ENCODE measurements at places on chromosomes 3 and 15. TPM values are rescaled to one million over a fixed set of nuclear protein-coding genes. Genes with fewer than 3 reads are reported as not detected.
A peak's percentile ranks its signal among the peaks of the same experiment; 100 is the strongest.

- peaks cover 67% of the 10 kb centered on the region for H3K4me1 ChIP-seq
- H3K36me3 ChIP-seq, result no peaks in the 10 kb centered on the region
- H3K27ac ChIP-seq, result no peak overlapping the region
- no peak overlapping the region for H3K4me3 ChIP-seq
- no peak for DNase-seq
These were observed 19.9 kb downstream of the ITPR1 start for GRCh38 chr3:4512895-4513616.

- no peak overlapping the region for H3K4me3 ChIP-seq
- no peaks in the 10 kb centered on the region for H3K4me1 ChIP-seq
- H3K36me3 ChIP-seq, result peaks cover 3% of the 10 kb centered on the region
- peak overlapping the region; percentile 39 for H3K27ac ChIP-seq
These were observed 33.3 kb downstream of the LEO1 start for GRCh38 chr15:51938286-51938685.

- H3K4me3 ChIP-seq, result no peak overlapping the region
- H3K27me3 ChIP-seq, result no peaks in the 10 kb centered on the region
- no peak for DNase-seq
- H3K4me1 ChIP-seq, result peaks cover 47% of the 10 kb centered on the region
These were observed 47.7 kb downstream of the TNIK start for GRCh38 chr3:171412473-171412872.

The FAM227B gene
- total RNA-seq, result 4.1 TPM

GRCh38 chr15:25805031-25805430 lies 58.1 kb downstream of the ATP10A start:
- no peaks in the 10 kb centered on the region for H3K27me3 ChIP-seq
- no peaks in the 10 kb centered on the region for H3K36me3 ChIP-seq
- no peak overlapping the region for H3K4me3 ChIP-seq
- H3K27ac ChIP-seq, result no peak overlapping the region
- DNase-seq, result no peak

DNA sequence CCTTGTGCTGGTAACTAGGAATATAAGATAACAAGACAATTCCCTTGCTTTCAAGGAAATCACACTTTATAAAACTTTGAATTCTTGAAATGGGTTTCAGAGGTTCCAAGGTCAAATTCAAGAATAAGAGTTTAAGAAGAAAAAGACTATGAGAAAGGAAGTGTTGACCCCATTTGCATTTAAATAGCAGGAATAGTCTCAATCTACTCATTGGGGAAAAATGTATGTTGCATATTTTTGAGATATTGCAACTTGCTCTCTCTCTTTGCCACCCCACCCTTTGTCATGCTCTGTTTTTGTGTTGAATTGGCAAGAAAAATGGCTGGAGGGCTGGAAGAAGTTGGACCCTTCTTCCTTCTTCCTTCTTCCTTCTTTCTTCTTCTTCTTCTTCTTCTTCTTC lies 699.2 kb downstream of the TUSC7 start:
- no peaks in the 10 kb centered on the region for H3K27me3 ChIP-seq
- H3K4me3 ChIP-seq, result no peak overlapping the region
- no peaks in the 10 kb centered on the region for H3K4me1 ChIP-seq

DNA sequence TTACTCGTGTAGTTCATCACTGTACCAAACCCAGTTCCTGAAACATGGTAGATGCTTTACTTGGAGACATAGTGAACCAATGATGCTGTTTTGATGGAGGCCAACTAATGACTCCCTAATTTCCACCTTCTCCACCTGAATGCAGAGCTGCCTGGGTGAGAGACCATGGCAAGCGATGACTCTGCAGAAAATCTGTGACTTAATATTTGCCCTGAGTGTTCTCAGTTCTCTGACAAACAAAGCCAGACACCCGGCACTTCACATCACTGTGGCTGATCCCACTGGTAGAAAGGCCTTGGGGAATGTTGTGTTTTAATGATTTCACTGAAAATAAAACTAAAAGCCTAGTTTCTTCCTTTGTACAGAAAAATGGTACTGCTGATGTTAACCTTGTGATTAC lies 39.5 kb upstream of the UBE3A start:
- H3K27me3 ChIP-seq, result peaks cover 21% of the 10 kb centered on the region
- no peak overlapping the region for H3K4me3 ChIP-seq
- DNase-seq, result no peak
- H3K4me1 ChIP-seq, result no peaks in the 10 kb centered on the region
- no peak overlapping the region for H3K27ac ChIP-seq

The SEMA3F gene
- total RNA-seq, result 0.25 TPM

GRCh38 chr15:93897377-93897776 lies 334.0 kb upstream of the MCTP2 start:
- H3K27ac ChIP-seq, result no peak overlapping the region
- H3K27me3 ChIP-seq, result no peaks in the 10 kb centered on the region
- no peak overlapping the region for H3K4me3 ChIP-seq
- no peaks in the 10 kb centered on the region for H3K4me1 ChIP-seq

DNA sequence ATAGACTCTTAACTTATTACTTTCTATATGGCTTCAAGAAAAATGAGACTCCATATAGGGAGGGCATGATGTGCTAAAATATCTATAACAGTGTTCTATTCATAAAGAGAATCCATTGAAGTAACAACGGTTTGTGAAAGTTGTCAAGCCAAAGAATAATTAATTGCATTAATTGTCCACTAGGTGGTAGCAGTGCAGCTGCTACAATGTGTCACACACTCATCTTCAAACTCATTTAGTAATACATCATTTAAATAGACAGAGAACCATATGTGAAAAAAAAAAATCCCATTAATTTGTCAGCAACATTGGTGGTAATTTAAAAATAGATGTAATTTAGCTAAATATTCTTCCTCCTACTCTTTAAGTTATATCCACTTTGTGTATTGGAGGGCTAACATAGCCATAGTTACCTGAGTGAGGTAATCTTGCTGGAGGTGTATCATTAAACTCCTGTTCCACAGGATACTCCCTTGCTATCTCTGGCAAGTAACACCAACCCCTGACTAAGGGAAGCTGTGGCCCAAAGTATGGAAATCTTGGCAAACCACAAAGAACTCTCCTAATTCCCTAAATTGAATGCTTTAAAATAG lies 3.7 kb upstream of the CPA3 start:
- no peaks in the 10 kb centered on the region for H3K36me3 ChIP-seq
- H3K27me3 ChIP-seq, result peaks cover 20% of the 10 kb centered on the region
- H3K4me3 ChIP-seq, result no peak overlapping the region
- DNase-seq, result no peak

GRCh38 chr3:101876142-101876541 lies 26.8 kb downstream of the NFKBIZ start:
- no peaks in the 10 kb centered on the region for H3K27me3 ChIP-seq
- DNase-seq, result no peak
- no peak overlapping the region for H3K27ac ChIP-seq
- peaks cover 6% of the 10 kb centered on the region for H3K4me1 ChIP-seq
- H3K4me3 ChIP-seq, result no peak overlapping the region

Measured in activated T-cell treated with anti-CD3 and anti-CD28 coated beads, Interleukin-2, amount 50 U/mL, for 72 hours (primary cell).